ENCODE measurements at places on chromosomes 1 and 21.

GRCh38 chr1:209430107-209430506, 153.4 kb upstream of the CAMK1G start:
- DNase-seq: no peak

DNA sequence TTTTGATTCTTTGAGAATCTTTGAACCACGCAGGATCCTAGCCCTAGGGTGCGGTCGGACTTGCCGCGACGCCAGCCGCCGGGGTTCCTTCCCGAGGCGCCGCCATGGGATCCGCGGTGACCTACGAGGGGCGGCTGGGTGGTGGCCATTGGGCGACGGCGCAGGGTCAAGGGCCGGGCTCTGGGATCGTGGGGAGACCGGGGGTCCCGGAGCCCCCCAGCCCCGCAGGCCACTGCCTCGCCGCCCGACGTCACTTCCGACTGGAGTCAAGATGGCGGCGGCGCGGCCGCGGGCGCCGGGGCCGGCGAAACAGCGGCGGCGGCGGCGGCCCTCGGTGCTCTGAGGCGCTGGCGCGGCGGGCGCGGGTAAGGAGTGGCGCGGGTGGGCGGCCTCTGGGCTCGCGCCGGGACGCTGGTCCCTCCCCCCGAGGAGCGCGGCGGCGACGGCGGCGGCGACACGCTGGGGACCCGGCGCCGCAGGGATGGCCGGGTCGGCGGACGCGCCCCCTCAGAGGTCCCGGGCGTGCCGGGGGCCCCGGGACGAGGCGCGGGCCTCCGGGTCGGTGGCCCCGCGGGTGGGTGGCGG, at the start of gene PRDM2:
Gene PRDM2, plus strand, starts transcription at position 253 of the 585 bp plus-strand sequence. CDS start 15,418 bp downstream, outside the sequence.
- peak; percentile 75 for DNase-seq

DNA sequence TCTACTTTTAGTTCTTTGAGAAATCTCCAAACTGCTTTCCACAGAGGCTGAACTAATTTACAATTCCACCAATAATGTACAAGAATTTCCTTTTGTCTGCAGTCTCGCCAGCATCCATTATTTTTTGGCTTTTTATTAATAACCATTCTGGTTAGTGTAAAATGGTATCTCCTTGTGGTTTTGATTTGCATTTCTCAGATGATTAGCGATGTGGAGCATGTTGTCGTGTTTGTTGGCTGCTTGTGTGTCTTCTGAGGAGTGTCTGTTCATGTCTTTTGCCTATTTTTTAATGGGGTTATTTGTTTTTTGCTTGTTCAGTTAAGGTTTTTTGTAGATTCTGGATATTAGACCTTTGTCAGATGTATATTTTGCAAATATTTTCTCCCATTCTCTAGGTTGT, 131.5 kb downstream of the MAST2 start:
- DNase-seq: no peak

- DNase-seq: no peak
These were observed 28.1 kb upstream of the GRHL3 start for GRCh38 chr1:24290933-24291487.

DNA sequence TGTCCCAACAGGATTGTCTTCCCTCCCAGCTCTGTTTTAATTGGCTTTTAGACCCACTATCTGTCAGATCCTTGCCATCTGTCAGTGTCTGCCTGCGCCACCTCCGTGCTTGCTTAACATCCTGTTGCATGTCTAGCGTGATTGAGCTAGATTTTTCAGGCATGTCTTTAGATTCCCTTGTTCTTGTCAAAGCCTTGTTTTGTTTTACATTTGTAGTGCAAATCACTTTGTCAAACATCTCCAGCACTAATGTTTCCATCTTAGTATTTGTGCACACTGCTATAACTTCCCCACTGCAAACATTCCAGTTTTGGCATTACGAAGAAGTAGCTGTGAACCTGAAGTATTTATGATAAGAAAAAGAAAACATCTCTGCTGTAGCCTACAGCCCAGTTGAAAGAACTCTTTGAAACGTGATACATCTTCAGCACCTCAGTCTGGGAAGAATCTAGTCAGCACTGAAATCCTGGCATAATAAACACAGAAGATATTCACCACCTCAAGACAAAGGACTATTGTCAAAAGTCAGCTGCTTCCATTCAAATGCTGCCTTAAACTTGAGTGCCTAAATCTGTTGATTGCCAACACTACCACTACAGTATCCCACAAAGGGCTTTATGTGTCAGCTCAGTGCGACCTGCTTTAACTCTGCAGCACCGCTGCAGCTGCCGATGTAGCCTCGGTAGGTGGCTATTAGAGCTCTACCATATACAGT, 105.0 kb downstream of the FNBP1L start:
- no peak for DNase-seq

DNA sequence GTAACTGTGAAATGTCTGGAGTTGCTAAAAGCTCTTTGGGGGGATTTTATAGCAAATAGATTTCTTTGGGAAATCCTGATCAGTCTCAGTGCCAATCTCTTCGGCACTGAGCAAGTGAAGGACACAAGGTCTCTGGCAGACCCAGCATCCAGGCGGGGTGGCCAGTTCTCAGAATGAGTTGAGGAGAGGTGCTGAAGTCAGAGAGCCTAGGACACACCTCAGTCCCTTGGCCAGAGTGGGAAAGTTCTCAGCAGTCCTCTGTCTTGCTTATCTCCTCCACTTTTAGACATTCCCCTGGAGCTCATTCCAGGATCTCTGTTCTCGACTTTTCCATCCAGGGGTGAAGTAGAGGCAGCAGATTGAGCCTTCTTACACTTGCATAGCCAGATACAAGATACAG, 6.7 kb downstream of the HLX start:
- DNase-seq: no peak

- DNase-seq: no peak
These were observed 15.6 kb upstream of the PLEKHG5 start for GRCh38 chr1:6507037-6507428.

DNA sequence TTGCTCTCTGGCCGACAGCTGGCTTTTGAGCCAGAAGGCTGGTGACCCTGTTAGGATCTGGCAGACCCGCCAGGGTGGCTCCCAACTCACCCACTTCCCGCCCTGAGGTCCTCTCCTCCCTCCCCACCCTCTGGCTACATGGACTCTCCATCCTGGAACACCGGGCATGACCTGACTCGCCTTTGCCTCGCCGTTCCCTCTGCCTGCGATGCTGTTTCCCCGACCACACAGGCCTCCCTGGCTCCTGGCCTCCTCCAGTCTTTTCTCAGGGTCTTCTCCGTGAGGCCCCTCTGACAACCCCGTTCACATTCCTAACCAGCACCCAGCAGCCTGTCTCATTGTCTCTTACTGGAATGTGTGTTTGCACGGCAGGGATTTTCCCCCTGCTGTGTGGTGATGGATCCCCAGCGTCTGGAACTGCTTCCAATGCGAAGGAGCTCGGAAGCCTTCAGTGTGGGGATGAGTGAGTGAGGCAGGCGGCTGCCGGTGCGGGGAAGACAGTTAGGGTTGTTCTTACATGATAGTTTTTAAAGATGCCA, 46.0 kb upstream of the POFUT2 start:
- DNase-seq: no peak

- DNase-seq: no peak
These were observed 51.6 kb downstream of the SLC30A10 start for GRCh38 chr1:219876798-219877209.

- no peak for DNase-seq
These were observed 394.3 kb downstream of the TGFB2 start for GRCh38 chr1:218739426-218739825.

Measured in CD4-positive, alpha-beta T cell treated with Interleukin-10 for 1 hour (primary cell).